ENCODE measurements at places on chromosomes 11 and 22. TPM values are rescaled to one million over a fixed set of nuclear protein-coding genes. Genes with fewer than 3 reads are reported as not detected.

DNA sequence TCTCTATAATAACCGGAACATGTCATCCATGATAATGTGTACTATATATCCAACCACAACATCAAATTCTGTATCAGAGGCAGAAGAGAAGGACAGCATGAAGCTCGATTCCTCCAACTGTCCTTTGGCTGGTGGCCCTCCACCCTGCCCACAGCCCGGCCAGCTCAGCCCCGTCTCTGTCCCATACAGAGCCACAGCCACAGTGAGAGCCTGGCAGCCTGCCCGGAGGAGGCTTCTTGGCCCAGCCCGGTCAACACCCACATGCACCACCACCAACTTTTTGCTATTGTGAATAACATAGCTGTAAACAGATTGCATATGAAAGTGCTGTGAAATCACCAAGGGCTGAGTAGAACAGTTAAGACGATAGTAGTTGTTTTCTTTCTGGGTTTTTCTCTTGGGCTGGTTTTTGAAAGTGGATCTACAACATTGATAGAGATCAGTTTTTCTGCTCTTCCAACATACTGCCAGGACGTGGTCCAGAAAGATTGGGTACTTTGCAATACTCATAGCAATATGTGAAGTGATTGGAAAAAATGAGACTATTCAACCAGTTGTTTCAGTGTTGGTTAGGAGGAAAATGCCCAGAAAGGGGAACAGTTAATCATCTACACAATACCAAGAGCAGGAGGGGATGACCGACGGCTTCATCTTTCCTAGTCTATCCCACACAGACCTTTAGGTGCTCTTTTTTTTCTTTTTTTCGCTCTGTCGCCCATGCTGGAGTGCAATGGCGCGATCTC is 6.9 kb upstream of the TUBA8 start:
- no peak for DNase-seq

DMC1 gene
- total RNA-seq = 1.1 TPM

DNA sequence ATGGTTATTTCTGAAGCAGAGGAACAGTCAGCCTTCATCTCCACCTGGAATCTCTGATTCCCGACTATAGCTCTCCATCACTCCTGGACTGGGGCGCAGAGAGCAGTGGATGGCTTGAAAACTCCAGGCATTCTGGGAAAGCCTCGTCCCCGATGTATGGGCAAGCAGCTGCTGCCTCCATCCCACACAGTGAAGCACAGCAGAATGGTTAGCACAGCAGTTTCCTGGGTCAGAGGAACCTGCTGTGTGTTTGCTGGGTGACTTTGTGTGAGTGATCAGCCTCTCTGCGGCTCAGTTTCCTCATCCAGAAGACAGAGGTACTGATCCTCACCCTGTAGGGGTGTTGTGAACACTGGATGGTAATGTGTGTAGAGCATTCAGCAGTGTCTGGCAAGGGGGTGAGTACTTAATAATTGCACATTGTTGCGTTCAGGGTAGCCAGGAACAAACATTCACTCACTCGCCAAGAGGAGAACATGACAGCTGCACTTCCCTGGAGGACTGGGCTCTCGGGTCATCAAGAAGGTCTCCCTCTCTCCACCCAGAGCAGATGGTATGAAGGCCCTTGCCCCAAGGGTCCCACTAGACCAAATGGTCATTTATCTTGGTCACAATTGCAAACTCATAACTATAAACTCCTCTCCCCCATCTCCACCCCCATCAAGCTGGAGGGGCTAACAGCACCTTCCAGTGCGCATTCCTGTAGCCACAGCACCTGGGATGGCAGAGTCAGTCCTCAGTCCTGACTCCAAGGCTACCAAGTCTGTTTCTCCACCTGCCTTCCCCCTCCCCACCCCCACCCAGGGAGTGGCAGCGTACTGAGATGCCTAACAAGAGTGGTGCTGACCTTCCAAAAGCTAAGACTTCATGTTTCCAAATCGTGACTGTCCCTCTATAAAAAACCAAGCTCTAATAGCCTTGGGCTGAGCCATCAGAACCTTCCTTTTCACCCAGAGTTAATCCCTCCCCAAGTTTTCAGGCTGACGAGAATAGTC is 1.5 kb upstream of the CHST1 start:
- no peak for DNase-seq

TM7SF2 gene
- 69.9 TPM for total RNA-seq

GRCh38 chr11:112300094-112300786 is 39.6 kb upstream of the PLET1 start:
- no peak for DNase-seq

OR6T1 gene
- total RNA-seq = not detected

DNA sequence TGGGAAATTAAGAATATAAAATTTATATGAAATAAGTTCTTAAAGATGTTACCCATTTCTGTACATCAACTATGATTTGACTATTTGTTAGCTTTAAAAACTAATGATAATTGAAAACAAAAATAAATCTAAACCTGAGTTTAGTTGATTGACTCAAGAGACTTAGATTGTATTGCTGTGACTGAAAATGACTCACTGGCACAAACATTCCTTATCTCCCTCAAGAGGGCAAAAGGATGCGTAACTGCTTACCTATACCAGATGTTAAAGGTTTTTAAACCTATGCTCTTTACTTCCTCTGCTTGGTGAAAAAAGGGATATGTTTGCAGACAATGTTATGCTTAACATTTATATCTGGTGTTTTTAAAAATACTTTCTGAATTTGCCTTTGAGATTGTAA is 30.3 kb downstream of the ATM start:
- DNase-seq = no peak

DNA sequence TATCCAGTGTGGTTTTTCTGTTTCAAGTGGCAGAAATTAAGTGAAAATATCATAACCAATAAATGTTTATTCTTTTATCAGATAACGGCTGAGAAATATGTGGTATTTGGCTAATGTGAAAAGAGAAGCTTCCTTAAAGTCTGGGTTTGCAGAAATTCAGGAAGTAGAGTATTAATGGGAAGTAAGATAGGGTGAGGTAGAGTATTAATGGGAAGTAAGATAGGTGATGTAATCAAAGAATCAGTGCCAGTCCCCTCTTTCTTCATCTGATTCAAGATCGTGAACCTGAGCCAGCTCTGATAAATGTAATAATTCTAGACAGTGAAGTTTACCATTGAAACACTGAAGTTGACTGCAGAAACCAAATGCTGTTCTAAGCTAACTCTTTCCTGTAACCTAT is 30.9 kb downstream of the TRPC6 start:
- no peak for DNase-seq

SCGB2A2 gene
- total RNA-seq = not detected

ESAM gene
- total RNA-seq = 8.8 TPM

CECR2 gene
- 0.15 TPM for total RNA-seq

- no peak for DNase-seq
These were observed 651.7 kb downstream of the NELL1 start for GRCh38 chr11:21321072-21321471.

CYB5R2 gene
- 56.9 TPM for total RNA-seq

All from esophagus squamous epithelium (tissue), 5 donors.